NCI-H526 (cell line): ENCODE measurements at places on chromosomes 7 and 10.

DNA sequence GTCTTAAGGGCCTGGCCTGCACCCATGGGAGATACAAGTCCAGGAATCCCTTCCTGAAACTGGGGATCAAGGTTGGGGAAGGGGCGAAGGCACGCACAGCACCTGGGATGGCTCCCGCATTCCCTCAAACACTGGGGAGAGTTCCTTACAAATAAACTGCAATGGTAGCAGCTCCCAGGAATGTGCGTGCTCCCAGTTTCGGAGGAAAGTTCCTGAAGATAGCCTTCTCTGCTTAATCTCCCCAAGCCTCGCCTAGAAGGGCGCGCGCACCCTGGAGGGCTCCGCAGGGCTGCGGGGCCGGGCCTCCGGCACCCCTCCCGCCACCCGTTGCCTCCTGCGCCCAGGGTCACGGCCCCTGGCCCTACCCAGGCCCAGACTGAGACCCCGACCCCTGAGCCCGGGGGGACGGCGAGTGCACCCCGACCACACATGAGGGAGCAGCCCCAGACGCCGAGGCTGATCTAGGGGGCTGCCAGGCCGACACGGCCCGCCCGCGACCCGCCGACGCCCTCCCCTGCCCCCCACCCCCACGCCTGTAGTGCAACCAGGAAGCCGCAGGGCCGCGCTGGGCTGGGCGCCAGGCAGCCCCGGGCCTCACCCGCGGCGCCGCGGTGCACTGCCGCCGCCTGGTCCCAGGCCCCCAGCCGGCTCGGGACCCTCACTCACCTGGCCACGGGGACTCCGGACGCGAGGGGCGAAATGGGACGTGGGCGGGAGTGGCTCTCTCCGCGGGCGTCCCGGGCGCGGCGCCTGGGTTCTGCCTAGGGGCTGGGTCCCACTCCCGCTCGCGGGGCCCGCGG is 460 bp downstream of the ANXA11 start:
- no peak for DNase-seq

DNA sequence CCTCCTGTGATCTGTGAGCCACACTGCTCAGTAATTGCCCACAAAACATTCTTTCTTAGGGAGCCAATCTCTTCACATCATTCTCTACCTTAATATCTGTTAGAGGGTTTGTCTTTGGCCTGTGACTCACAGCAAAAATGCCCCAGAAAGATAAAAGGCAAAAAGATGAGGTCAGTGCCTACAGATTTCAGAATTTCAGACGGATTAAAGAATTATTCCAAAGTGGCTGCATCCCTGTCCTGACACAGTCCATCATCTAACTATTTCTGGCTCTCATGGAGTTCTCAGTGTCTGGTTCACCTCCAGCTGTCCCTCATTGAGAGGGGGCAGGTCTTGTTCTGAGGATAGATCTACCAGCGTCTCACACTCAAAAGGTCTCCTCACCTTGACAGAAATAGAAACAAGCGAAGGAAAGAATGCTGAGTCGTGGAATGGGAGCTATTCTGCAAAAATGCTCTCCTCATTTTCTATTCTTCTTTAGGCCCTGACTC is 138.5 kb upstream of the AOAH start:
- no peak for DNase-seq

- no peak for DNase-seq
Observed at GRCh38 chr10:5813091-5813340, 218 bp downstream of the GDI2 start.

GRCh38 chr10:31744025-31744424 is 184.6 kb downstream of the ARHGAP12 start:
- no peak for DNase-seq
